Left hindlimb (tissue), 1 donor: ENCODE measurements at places on chromosomes 1 and 21.

GRCh38 chr1:88892357-88892877, 1.1 kb upstream of the GTF2B start:
- DNase-seq, result no peak

- no peak for DNase-seq
Observed at GRCh38 chr21:41381731-41382130, 19.9 kb downstream of the MX2 start.

GRCh38 chr1:167964646-167965045, 27.8 kb upstream of the MPC2 start:
- no peak for DNase-seq

- DNase-seq, result no peak
Observed at GRCh38 chr1:90924982-90925381, 96.9 kb downstream of the ZNF644 start.

GRCh38 chr21:46110499-46111192, 12.7 kb downstream of the COL6A2 start:
- peak; percentile 46 for DNase-seq

DNA sequence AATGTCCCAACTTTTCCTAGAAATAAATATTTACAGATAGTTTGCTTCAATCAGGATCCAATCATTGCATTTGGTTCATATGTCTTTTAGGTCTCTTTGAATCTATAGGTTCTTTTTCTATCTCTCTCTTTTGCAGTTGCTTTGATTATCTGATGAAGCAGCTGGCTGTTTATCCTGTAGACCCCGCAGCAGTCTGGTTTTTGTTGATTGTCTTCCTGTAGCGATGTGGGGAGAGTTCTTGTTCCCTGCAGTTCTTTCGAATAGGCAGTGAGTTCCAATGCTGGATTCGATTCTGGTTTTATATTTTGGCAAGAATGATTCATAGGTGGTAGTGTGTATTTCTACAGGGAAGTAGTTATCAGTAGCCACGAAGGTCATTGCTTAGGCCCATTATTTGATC, 7.4 kb upstream of the MIXL1 start:
- no peak for DNase-seq

DNA sequence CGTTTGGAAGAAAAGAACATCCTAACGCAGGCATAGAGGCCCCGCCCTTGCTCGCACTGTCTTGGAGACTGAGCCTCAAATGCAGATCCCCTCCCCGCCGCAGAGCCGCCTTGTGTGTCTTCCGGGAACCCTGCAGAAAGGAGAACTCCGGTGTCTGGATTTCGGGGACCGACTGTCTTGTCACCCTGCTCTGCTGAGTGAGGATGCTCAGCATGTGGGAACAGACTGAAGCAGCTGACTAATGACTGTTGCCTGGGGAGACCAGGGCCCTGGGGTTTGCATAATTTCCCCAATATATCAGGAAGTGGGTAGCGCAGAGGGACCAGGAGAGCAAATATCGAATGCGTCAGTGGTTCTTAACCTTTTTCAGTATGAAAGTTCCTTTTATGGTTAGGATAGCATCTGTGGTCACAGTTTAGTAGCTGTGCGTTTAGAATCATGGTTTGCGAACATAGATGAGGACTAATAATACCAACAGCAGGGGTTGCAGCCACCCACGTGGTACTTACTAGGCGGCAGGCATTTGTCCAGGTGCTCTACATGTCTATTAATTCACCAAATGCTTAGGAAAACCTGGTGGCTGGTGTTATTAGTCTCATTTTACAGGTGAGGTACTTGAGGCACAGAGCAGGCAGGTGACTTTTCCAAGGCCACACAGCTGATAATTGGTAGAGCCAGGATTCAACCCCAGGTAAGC, 14.3 kb downstream of the GPR137B start:
- DNase-seq, result no peak

DNA sequence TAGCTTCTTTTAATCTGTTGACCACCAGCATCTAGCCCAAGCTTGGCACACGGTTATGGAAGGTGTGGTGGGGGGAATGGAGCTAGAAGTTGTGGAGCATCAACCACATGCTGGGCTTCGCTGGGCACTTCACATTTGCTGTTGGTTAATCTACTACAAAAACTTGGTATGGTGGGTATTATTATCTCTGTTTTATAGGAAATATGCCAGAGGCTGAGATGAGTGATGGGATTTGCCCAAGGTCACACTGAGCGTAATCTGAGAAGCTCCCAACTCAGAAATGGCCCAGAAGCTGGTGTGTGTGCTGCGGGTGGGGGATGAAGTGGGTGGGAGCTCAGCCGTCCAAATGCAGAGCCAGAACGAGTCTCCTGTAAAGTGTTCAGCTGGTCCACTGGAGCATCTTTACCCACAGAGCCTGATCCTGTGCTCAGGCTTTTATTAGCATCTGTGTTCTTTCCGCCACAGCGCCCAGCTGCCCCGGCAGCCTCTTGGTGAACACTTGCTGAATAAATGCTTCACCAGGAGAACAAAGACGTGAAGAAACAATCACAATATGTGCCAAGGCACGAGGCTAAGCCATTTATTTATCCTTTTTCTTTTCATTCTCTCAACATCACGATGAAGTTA, 98.6 kb upstream of the JUN start:
- no peak for DNase-seq

DNA sequence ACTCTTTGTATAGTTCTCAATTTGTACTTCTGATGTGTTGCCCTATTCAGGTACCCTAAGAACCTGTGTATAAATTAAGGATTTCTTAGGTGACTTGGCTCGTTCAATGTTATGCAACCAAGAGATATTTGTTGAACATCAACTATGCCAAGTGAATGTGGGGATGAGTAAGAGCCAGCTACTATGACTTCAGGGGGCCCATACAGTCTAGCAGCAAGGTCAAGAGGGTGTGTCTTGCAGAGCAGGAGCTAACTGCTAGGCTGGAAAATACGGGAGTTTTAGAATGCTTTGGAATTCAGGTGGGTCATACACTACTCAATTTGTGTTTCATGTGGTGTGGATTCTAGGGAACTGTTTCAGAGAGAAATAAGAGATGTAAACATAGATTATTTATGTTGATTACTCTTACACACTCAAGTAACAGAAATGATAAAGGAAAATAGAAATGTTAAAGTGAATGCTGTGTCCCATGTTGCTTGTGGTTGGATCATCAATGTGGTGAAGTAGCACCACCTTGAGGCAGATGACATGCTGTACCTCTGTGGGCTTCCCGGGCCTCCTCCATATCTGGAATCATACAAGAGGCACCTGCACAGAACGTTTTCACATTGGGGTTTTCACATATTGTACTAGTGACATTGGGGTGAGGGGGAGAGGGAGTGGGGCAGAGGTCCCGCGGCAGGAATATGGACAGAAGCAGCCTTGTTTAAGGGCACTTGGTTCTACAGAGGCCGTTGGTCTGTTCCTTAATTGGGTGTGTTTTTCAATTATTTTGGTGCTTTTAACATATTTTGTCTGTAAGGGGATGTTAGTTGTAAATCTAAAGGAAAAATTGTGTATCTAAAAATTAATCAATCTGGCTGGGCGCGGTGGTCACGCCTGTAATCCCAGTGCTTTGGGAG, 12.4 kb downstream of the ARPC5 start:
- peak; percentile 52 for DNase-seq

DNA sequence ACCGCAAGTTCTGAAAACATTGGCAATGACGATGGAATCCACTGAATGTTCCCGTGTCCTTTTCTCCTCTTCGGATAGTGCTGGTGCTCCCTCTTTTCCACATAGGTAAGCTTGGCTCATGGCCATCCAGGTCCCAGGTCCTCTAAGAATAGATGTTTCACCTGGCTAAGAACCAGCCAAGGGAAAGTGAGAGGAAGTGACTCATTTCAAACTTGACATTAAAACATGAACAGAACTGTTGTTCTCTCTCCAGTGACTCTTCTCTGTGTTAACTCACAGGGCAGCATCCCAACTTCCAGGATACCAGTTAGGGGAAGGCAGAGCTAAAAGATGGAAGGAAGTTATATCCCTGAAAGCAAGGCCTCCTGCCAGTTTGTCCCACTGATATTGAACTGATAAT, 493.8 kb upstream of the CHRM3 start:
- DNase-seq, result no peak

DNA sequence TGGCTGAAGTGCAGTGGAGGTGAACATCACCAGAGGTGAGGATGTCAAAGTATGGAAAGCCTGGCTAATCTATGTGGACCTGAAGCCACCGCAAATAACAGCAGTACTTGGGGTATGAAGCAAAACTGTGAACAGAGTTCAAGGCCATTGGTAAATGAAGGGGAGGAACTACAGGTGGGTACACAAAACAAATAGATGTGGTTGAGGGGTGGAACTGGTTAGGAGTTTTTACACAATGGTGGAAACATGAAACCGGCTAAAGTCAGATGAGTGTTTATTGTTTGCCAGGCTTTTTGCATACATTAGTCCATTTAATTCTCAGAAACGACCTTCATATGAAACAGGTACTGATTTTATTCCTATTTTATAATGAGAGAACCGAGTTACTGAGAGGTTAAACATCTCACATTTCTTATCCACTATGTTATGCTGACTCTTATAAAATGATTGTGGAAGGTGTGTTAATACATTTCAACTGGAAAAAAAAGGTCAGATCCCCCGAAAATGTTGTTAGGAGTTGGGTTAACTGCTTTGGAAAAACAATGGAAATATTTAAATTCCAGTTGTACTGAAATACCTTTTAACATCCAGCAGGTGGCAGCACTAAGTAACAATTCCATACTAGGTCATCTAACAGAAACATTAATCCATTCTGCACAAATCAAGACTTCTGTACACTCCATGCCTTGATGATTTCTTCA, 44.3 kb upstream of the GTF2B start:
- no peak for DNase-seq

DNA sequence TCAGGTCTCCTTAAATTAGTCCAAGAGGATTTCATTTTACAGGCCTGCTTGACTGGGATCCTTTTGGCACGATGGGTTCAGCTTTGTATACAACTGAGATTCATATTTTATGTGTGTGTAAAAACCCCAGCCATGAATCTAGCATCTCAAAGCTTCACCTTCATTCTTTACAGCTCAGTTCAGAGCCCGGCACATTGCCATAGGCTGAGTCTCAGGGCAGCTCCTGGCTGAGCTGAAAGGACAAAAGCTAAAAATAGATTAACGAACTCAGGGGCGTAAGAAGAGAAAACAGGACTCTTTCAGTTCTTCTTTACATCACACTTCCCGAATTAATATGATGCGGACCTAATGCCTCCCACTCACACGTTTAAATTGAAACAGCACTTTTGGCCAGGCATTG, 262.8 kb upstream of the PBX1 start:
- DNase-seq, result peak; percentile 30

- no peak for DNase-seq
Observed at GRCh38 chr1:162357681-162358266, 18.9 kb downstream of the SPATA46 start.

DNA sequence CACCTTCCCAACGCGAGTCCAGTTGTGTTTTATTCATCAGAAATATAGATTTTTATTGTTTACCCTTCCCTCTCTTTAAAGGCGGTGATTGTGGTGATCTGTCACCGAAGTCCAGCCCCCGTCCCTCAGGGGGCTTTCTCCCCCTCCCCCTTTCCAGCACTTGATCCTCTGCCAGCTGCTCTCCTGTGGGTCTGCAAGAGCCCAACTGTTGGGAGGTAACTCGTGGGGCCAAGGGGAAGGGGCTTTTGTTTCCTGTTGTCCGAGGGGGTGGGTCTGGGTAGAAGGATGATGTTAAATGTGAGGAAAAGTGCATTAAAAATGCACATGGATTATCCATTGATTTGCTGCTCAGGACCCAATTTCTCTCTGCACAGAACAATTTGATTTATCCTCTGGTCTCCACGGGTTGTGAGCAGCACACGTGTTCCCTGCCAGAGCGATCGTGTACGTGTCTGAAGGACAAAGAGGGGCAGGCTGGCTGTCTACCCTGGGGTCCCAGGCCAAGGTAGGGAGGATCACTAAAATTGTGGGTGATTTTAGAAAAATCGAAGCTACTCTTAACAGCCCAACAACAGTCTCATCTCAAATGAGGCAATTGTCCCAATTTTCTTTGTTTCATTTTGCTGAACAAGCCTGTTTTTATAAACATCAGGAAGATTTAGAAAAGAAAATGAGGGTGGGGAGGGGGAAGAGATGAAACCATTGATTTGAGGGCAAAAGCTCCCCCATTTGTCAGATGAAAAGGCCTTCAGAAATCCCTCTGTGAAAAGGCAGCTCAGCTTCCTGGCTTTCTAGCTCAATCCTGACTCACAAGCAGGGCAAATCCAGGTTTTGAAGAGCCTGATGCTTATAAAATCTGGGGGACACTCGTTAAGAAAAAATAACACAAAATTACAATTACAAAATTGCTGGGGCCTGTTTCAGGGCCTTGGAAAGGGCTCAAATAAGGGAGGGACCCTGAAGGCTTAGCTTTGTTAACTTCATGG, 176.2 kb downstream of the RHOU start:
- no peak for DNase-seq

DNA sequence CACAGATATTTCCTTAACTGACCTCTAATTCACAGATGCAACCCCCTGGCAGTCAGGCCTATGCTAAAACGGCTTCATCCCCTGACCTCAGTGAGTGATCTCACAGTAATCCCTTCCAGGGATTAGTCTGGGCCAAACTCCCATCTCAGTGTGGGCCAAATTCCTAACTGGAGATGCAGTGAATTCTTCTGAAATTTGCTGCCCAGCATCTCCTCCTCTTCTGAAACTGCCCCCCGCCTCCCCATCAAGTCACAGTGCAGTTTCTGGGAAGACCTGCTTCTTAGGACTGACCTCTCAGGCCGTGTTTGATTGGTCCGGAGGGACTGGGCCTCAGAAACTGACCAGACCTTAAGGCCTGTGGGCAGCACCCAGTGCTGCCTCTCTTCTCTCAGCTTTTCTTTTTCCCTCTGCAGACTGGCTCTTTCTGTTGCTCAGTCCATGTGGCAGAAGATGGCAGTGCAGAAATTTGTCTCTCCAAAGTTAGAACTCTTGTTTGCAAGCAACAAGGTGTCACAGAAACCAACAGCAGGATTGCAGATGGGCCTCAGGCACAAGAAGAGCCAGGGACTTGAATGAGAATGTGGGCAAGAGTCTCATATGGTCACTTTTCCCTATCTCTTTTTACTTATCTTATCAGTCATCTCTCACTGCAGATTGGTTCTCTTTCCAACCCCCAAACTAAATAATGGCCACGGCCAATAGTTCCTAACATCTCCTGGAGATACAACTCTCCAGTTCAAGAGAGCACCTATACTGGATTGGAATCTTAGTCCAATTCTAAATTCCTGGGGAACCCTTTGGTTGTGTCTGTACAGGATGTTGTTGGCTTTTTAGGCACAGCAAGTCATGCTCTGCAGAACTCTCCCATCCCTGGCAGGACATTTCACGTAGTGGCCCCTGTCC, 95.5 kb upstream of the RALGPS2 start:
- DNase-seq, result peak; percentile 41

DNA sequence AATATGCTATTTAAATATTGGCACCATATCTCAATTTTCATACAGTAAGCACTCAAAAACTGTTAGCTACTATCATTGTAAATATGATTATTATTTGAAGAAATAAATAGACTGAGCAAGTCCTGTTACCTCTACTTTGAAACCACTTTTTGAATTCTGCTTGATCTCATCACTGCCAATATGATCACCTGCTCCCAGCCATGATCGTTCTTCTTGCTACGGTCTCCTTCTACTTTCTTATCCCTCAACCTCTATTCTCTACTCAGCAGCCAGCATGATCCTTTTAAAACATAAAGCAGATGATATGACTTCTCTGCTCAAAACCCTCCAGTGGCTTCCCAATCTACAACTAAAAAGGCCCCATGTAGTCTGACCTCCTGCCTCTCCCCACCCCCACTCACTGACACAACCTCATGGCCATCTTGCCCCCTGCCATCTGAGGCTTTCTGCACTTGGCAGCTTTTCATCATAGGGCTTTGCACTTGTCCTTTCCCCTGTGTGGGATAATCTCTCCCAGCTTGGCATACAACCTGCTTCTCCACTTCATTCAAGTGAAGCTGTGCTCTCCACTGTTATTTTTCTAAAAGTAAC, 27.2 kb downstream of the CD34 start:
- no peak for DNase-seq

- no peak for DNase-seq
Observed at GRCh38 chr1:119773711-119774241, 5.1 kb upstream of the HMGCS2 start.
